Vagina (tissue), 2 donors: ENCODE measurements at places on chromosomes 13 and 19.
A peak's percentile ranks its signal among the peaks of the same experiment; 100 is the strongest.

DNA sequence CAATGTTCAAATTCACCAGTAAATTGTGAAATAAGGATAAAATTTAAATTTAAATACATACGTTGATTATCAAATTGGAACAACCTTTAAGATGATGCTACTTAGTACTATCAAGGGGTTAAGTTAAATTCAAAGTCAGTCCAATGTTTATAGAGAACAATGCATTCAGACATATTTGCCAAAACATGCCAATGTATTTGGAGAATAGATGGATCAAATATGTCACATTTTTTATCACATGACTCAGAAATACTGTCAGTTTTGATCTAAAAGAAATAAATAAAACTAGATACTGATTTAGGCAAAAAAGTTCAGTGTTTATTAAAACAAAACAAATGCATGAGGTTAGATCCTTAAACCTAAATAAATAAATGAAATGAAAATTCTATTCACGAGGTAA is 281.2 kb downstream of the SLITRK5 start:
- DNase-seq: no peak

DNA sequence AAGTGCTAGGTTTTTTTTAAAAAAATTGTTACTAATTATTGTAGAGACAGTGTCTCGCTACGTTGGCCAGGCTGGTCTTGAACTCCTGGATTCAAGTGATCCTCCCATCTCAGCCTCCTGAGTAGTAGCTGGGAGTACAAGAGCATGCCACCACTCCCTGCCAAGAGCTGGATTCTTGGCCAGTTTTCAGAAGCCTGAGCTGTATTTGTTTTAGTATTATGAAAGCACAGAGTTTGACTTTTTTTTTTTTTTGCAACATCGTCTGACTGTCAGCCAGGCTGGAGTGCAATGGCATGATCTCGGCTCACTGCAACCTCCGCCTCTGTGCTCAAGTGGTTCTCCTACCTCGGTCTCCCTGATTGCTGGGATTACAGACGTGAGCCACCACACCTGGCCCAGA is 7.0 kb downstream of the ARMC6 start:
- DNase-seq: no peak

DNA sequence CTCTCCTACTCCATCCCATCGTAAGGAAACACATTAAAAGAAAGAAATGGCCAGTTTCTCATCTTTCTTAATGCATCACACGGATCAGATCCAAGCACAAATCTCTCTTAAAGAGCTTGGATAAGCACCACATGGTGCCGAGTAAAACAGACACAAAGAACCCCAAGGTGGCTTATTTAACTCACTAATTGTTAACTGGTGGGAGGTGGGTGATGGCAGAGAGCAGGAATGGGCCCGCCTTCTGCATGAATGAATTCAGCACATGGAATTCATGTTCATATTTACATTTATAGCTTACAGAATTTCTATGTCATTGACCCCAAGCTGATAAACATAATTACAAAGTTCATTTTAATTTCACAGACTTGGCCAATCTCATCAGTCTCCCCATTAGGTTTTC is 89.9 kb downstream of the MZT1 start:
- DNase-seq: no peak

DNA sequence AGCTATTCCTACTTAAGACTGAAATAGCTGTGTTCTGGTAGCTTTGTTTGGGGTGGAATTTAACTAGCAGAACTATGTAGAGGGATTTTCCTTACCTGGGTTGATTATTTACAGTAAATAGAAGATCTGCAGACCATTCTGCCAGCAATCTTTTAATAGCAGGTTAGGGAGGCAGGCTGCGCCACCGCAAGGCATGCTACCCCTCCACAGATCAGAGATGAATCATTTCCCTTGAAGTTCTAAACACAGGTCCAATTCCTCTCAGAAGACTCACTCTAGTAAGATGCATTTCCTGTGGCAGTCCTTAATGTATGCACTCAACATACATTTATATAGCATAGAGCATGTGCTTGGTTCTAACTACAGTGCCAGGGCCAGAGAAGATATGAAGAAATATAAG is 109.0 kb downstream of the TNFRSF19 start:
- DNase-seq: no peak

- no peak for DNase-seq
Observed at GRCh38 chr13:91228108-91228507, 119.4 kb upstream of the MIR17HG start.

DNA sequence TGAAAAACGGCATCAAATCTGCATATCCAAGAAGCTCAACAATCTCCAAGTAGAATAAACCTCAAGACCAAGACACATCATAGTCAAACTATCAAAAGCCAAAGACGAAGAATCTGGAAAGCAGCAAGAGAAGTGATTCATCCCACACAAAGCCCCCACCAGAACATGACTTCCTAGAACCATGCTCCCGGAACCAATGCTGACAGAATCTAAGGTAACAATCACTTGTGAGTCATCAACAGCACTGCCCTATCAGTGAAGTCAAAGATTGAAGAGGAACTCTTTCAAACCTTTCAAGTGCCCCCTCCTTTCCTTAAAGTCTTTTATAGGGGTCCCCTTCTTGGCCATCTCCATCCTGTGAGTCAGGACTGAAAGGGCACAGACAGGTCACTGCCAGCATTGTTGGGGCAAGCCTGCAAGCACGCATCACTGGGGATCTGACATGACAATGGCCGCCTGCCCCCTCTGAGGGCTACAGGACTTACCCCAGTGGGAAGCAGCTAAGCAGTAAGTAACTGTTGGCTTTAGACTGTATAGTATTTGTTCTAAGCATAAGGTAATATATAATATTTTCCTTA is at the start of gene CCDC70:
CCDC70 (plus strand) TSS at position 247 of the 578 bp plus-strand sequence. CDS start 3,443 bp downstream, outside the sequence.
- no peak for DNase-seq

- peak; percentile 93 for DNase-seq
Observed at GRCh38 chr19:35262101-35262761, 6.5 kb upstream of the USF2 start.

DNA sequence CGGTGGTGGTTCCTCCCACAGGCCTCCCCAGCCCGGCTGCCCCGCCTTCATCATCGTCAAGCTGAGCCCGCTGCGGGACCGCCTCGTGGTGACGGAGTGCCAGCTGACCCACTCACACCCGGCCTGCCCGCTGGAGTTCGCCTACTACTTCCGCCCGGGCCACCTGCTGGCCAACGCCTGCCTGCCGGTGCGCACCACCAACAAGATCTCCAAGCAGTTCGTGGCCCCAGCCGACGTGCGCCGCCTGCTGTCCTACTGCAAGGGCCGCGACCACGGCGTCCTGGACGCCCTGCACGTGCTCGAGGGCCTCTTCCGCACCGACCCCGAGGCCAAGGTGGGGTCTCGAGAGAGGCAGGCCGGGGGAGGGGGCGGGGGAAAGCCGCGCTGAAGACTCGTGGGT is 12.0 kb downstream of the ZSWIM9 start:
- DNase-seq: no peak

GRCh38 chr13:102260256-102260655 is 141.6 kb downstream of the FGF14 start:
- no peak for DNase-seq

- no peak for DNase-seq
Observed at GRCh38 chr19:4916292-4917082, 7.2 kb downstream of the UHRF1 start.

DNA sequence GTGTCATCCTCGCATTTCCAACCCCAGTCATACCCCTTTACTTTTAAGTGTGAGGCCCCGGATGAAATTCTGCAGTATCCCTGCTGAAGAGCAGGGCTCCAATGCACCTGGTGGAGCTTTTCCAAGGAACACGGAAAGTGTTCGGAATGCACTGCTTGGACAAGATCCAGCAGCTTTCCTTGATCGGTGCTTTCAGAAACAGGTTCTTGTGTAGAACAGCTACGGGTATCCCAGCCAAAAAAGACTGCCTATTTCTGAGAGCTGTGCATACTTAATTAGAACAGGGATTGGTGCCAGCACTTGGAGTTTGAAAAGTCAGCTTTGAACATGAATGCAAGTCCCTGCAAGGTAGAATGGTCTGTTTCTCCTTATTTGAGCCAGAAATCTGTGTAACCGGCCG is 87.2 kb upstream of the C1QTNF9B start:
- no peak for DNase-seq

DNA sequence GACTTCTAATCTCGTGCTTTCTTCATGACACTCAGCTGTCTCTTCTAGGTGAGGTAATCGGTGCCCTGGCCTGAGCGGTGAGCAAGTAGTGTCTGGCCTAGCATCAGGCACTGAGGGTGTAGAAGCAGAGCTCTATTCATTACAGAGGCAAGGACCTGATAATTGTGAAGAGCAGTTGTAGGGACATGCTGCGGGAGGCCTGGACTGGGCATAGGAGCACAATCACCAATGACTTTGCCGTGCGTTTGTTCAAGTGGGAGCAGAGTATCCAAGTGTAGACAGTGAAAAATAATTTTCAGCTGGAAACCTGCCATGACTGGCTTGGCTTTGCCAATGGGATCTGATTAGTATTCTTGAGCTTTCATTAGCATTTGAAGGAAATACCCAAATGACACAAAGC is 32.1 kb upstream of the DCLK1 start:
- no peak for DNase-seq

DNA sequence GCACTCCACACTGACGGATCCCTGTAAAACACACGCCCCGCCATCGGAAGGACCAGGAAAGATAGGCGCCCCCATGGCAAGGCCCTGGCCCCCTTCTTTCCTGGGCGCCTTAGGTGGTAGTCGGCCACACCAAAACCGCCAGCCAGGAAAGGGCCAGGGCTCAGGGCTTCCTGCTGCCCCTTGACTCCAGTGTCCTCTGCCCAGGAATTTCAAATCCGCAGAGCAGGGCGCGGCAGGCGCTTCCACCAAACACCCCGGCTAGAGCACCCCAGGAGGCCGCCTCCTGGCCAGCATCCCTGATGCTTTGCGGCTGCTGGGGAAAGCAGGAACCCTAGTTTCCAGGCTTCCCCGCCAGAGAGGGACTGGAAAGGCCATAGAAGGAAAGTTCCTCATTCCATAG is 57.5 kb downstream of the ZNF726 start:
- DNase-seq: no peak

- DNase-seq: no peak
Observed at GRCh38 chr13:20686863-20687579, 16.5 kb upstream of the IL17D start.

DNA sequence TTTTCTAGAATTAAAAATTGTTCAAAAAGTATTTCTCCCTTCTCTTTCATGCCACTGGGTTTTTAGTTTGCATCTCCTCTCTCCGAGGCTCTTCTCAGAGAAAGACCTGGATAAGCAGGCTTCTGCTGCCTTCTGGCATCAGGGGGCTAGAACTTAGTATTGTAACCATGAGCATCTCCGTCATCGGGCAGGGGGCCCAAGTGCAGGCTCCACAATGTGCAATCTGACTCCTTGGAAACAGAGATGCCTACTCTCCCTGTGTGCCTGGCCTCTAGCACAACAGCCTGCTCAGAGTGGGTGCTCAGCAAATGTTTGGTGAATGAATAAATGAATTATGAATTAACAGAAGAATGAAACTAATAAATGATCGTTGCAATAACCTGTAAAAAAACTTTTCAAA is 45.6 kb upstream of the MTIF3 start:
- no peak for DNase-seq

GRCh38 chr13:97535614-97536013 is 101.6 kb downstream of the RAP2A start:
- no peak for DNase-seq

GRCh38 chr19:10836479-10837330 is 693 bp upstream of the TMED1 start:
- no peak for DNase-seq

DNA sequence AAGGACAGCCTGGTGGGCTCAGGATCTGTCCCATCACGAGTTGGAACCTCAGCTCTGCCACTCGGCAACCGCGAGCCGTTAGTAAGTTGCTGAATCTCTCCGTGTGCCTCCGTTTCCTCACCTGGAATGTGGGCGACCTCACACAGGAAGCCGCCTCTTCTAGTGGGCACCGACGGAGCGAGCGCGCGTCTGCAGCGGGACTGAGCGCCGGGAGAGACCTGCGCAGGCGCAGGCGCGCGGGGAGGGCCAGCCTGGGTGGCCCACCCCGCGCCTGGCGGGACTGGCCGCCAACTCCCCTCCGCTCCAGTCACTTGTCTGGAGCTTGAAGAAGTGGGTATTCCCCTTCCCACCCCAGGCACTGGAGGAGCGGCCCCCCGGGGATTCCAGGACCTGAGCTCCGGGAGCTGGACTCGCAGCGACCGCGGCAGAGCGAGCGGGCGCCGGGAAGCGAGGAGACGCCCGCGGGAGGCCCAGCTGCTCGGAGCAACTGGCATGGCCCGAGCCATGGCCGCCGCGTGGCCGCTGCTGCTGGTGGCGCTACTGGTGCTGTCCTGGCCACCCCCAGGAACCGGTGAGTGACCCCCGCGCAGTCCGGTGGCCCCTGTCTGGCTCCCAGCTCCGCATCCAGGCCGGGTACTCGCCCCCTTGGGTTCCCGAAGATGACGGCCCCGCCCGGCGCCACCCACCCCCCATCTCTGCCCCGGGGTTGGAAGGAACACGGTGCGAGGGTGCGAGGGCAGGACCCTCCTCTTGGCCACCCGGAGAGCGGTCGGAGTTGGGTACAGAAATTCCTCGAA is at the start of gene PVR:
PVR (plus strand) TSS at position 306 of the 797 bp plus-strand sequence; CDS start at position 493, 187 bp downstream.
- no peak for DNase-seq

GRCh38 chr19:3458229-3459088 is 21.9 kb downstream of the SMIM24 start:
- no peak for DNase-seq

GRCh38 chr19:6222884-6223283 is 56.9 kb downstream of the MLLT1 start:
- no peak for DNase-seq

GRCh38 chr19:6070720-6071485 is 39.4 kb downstream of the RFX2 start:
- no peak for DNase-seq

GRCh38 chr13:40123962-40124632 is 468.6 kb downstream of the COG6 start:
- DNase-seq: no peak

DNA sequence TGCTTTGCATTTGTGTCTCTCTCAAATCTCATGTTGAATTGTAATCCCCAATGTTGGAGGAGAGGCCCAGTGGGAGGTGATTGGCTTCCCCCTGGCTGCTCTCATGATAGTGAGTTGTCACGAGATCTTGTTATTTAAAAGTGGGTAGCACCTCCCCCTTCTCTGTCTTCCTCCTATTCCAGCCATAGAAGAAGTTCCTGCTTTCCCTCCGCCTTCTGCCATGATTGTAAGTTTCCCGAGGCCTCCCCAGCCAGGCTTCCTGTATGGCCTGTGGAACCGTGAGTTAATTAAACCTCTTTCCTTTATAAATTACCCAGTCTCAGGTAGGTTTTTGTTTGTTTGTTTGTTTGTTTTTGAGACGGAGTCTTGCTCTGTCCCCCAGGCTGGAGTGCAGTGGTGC is 3.8 kb downstream of the LILRA4 start:
- no peak for DNase-seq

DNA sequence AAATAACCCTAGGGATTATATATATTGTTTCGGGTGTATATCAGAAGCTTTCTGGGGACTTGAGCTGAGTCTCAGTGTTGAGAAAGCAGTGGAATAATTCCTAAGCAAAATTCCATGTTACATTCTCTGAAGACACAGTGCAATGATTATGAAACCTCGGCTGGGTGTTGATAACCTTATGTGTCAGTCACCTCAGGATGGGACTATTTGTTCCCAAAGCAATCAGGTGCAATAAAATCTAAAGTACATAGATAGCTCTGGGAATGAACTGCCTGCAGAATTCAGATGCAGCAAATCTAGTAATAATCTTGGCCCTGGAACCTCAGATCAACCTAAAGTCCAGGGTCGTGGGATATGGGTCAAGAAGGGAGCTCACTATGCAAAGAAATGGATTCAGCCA is 53.0 kb downstream of the EDNRB start:
- DNase-seq: no peak

- DNase-seq: no peak
Observed at GRCh38 chr19:32676186-32676894, 692 bp downstream of the RGS9BP start.

- no peak for DNase-seq
Observed at GRCh38 chr19:1690699-1691307, 38.4 kb upstream of the TCF3 start.
